ENCODE measurements at places on chromosomes 13 and 19.

DNA sequence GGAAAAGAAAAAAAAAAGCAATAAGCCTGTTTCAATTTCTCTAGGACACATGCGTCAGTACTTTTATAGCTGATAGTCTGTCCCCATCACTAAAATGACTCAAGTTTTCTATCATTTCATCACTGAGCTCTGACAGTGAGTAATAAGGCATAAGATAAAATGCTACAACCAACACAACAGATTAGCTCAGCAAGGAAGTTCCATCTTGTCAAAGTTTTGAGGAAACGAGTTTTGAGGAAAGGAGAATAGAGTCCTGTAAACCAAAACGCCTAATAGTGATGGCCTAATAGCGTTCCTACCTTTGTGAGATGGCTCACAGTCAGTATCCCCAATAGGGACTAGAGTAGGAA lies 145.1 kb downstream of the LACC1 start:
- DNase-seq, result peak; percentile 51

GRCh38 chr19:42546831-42547500 lies 18.7 kb upstream of the CEACAM1 start:
- DNase-seq, result no peak

GRCh38 chr19:11064831-11065303 lies 24.4 kb upstream of the LDLR start:
- peak; percentile 38 for DNase-seq

DNA sequence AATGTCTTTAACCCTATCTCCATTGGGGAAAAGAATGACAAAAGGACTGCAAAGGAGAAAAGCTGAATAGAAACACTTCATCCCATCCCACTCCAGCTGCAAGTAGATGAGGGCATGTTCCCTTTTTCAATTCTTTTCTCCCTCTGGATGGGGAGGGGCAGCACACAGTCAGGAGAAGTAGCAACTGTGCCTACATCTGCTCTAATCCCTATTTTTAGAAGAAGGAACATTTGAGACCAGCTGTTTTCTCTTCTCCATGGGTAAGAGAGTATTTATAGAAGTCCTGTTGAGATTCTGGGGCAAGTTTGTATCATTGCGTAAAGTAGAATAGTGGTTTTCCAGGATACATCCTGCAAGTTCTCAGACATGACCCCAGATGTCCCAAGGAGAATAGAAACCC lies 9.3 kb upstream of the GTF3A start:
- DNase-seq, result no peak

DNA sequence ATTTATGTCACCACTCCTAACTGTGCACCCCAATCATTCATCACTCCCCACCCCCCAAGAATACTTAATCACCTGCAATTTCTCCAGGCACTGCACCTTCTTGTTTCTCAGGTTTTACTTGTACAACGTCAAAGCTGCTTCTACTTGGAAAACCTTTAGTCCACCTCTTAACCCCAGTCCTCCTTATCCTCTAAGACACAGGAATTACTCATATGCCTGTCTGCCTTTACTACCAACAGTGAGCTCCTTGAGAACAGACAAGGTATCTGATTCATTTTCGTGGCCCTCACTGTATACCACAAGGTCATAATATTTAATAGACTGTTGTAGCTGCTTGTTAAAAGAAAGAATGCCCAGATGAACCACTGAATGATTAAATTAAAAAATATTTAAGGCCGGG lies 21.0 kb upstream of the NDFIP2 start:
- DNase-seq, result peak; percentile 42

DNA sequence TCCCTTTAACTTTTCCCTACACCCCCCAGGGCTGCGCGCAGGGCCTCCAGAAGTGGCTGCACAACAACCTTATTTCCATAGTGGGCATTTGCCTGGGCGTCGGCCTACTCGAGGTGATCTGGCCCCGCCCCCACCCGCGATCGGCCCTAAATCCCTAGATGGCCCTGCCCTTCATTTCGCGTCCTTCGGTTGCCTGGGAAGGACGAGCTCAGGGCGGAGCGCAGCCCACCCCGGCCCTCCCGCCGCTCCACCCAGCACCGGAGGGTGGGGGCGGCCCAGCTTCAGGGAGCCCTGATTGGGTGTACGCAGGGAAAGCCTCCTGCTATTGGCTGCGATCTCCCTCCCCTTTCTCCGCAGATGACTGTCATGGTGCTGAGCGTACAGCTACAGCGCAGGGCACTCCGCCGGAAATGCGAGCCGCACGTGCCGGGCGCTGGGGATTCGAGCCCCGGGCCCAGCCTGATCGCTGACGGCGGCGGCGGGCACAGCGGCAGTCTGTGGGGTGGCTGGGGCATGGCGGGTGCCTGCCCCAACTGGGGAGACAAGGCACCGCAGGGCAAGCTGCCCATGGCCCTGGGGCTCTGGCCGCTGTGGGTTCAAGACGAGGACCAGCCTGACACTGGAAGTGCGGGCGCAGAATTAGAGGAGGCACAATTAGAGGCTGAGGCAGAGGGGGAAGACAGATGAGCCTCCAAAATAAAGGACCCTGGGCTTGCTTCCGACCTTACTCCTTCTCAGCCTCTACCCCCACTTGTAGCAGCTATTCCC lies 4.3 kb downstream of the CD37 start:
- DNase-seq, result peak; percentile 77

GRCh38 chr13:99949679-99950413 lies 21.7 kb downstream of the ZIC5 start:
- no peak for DNase-seq

DNA sequence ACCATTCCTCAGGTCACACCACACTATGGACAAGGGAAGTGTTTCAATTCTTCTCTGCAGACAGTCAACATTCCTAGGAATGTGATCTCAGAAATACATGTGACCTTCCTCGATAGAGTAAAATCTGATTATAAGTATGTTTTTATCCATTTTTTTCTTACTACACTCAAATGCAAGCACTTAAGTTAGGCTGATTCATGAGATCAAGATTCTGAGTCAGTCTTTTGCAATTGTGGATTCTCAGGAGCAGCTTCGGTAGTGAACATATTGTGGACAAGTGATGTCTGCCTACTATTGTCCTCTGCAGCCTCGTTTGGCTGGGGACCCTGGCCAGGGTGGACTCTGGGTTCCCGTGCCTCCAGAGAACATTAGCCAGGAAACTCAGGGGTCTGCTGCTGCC lies 3.2 kb downstream of the SERPINE3 start:
- DNase-seq, result no peak

DNA sequence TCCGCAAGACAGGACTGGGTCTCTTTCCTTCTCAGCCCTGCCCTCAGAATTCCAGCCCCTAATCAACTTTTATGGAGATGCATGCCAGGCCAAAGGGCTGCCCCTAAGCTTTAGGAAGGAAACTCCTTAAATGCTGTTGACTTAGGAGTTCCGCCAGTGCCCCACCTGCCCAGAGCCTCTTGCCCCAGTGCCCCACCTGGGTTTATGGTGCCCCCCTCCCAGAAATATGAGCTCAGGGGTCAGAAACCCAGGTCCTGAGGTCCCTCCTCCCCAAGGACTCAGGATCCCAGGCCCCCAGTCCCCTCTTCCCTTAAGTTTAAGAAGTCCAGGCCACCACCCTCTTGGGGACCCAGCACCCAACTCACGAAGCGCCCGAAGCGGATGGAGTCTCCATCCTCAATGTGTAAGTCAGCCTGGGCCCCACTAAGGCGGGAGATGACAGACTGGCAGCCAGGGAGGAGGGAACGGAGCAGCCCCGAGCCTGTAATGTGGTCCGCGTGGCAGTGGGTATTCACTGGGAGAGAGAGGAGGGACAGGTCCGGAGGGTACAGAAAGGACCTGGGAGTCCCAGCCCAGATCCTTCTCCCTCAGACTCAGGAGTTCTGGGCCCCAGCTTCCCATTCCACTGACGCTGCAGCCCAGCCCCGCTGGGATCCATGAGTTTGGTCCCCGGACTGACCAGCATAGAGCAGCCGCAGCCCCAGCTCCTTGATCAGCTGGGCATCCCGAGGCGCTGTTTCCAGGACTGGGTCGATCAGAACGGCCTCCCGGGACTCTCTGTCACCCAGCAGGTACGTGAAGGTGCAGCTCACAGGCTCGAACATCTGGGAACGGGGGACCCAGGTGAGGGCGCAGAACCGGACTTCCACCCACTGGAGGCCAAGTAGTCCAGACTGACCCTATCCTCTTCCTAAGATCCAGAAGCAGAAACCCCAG lies 897 bp downstream of the ETHE1 start:
- peak; percentile 32 for DNase-seq

- no peak for DNase-seq
These were observed 18.3 kb downstream of the UBAC2 start for GRCh38 chr13:99218969-99219368.
